Fibroblast of lung (primary cell): ENCODE measurements at places on chromosomes 6 and 20. TPM values are rescaled to one million over a fixed set of nuclear protein-coding genes. Genes with fewer than 3 reads are reported as not detected.

The CD93 gene
- polyA plus RNA-seq = 0.01 TPM in 1 of 2 replicates, not detected in the other

- DNase-seq = no peak
- no peak overlapping the region for H3K27ac ChIP-seq
- peaks cover 3% of the 10 kb centered on the region for H3K36me3 ChIP-seq
- no peaks in the 10 kb centered on the region for H3K27me3 ChIP-seq
- no peaks in the 10 kb centered on the region for H3K4me1 ChIP-seq
These were observed 31.0 kb downstream of the E2F3 start for GRCh38 chr6:20432692-20433091.

DNA sequence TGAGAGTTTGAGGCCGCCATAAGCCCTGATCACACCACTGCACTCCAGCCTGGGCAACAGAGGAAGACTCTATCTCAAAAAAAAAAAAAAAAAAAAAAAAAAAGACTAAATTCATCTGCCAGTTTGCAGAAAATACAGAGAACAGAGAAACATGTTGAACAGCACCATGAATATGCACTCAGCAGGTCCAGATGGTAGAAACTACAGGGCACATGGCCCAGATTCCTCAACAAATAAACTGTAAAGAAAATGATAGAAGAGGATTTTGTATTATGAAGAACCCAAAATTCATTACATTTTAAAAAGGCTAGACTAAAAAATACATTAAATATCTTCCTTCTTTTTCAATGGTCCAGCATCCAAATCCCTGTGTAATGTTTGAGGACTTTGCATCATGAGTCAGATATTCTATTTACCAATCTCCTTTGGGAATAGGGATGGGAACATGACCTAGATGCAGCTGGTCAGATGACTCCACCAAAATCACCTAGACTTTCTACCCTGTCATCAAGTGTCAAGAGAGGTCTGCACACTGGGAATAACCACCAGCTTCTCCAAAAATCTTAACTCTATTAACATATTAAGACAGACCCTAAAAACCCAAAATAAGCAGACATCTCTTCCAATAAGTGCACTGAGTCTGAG is 189.1 kb upstream of the TCF21 start:
- no peaks in the 10 kb centered on the region for H3K27me3 ChIP-seq
- H3K4me3 ChIP-seq = no peak overlapping the region
- H3K36me3 ChIP-seq = no peaks in the 10 kb centered on the region
- H3K4me1 ChIP-seq = peaks cover 2% of the 10 kb centered on the region
- no peak for DNase-seq

GRCh38 chr6:43824703-43825064 is 54.7 kb downstream of the VEGFA start:
- H3K36me3 ChIP-seq = no peaks in the 10 kb centered on the region
- H3K4me3 ChIP-seq = no peak overlapping the region
- H3K4me1 ChIP-seq = no peaks in the 10 kb centered on the region

The AIF1 gene
- polyA plus RNA-seq = not detected in 2 replicates

GRCh38 chr20:23629542-23630391 is 8.0 kb downstream of the CST3 start:
- peaks cover 2% of the 10 kb centered on the region for H3K4me1 ChIP-seq
- peaks cover 2% of the 10 kb centered on the region for H3K36me3 ChIP-seq
- H3K4me3 ChIP-seq = no peak overlapping the region

The PCED1A gene
- 10.3 and 16.4 TPM in 2 replicates for polyA plus RNA-seq

DNA sequence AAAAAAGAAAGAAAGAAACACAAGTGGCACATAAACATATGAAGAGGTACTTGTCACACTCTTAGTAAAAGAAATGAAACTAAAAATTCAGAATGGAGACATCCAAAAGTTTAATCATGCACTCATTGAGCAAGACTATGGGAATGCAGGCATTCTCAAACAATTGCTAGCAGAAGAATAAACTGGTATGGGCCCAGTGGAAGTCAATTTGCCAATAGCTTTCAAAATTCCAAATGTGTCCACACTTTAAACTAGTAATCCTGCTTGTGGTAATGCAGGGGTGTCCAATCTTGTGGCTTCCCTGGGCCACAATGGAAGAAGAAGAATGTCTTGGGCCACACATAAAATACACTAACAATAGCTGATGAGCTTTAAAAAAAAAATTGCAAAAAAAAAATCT is 97.4 kb downstream of the EPB41L2 start:
- H3K4me1 ChIP-seq = peaks cover 18% of the 10 kb centered on the region
- no peaks in the 10 kb centered on the region for H3K27me3 ChIP-seq
- no peaks in the 10 kb centered on the region for H3K36me3 ChIP-seq
- H3K4me3 ChIP-seq = no peak overlapping the region
- DNase-seq = peak; percentile 73

GRCh38 chr20:43138061-43138770 is 51.5 kb downstream of the PTPRT start:
- H3K4me1 ChIP-seq = no peaks in the 10 kb centered on the region
- no peak overlapping the region for H3K4me3 ChIP-seq
- no peaks in the 10 kb centered on the region for H3K36me3 ChIP-seq
- DNase-seq = no peak
- H3K27me3 ChIP-seq = no peaks in the 10 kb centered on the region

GRCh38 chr6:4773181-4773580 is 3.0 kb upstream of the CDYL start:
- H3K27me3 ChIP-seq = peaks cover 5% of the 10 kb centered on the region
- H3K36me3 ChIP-seq = no peaks in the 10 kb centered on the region
- no peak overlapping the region for H3K27ac ChIP-seq
- no peak overlapping the region for H3K4me3 ChIP-seq

The PRL gene
- not detected in 2 replicates for polyA plus RNA-seq

The KIF6 gene
- 0.24 and 0.28 TPM in 2 replicates for polyA plus RNA-seq

DNA sequence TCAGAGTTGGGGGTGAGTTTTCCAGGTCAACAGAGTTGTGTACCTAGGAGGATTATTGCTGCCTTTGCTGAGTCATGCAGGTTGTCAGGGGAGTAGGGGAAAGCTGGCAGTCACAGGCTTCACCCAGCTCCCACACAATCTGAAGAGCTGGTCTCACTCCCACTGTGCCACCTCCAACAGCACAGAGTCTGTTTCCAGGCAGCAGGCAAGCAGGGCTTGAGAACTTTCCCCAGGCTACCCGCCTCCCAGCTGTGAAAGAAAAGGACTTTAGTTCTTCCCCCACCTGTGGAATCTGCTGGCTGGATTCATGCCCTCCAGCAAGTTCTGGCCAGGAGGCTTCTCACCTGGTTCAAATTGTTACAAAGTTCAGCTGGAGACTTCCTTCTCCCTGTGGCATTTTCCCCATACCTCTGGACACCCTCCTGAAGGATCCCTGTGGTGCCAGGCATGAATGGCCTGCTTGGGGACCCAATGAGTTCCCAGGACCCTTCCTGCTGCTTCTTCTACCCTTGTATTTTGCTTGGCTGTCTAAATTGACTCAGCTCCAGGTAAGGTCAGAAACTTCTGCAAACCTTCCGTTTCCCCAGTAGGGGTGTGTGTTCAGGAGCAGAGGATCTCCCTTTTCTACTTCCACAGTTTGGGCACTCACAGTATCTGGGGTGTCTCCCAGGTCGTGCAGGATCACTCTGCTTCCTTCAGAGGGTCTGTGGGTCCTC is 378.1 kb upstream of the MAN1A1 start:
- H3K27me3 ChIP-seq = no peaks in the 10 kb centered on the region
- no peaks in the 10 kb centered on the region for H3K36me3 ChIP-seq
- DNase-seq = no peak
- no peak overlapping the region for H3K27ac ChIP-seq
- no peak overlapping the region for H3K4me3 ChIP-seq
- H3K4me1 ChIP-seq = no peaks in the 10 kb centered on the region

The VIP gene
- polyA plus RNA-seq = not detected in 2 replicates
